ENCODE measurements at places on chromosomes 4 and X. TPM values are rescaled to one million over a fixed set of nuclear protein-coding genes. Genes with fewer than 3 reads are reported as not detected.

GRCh38 chr4:142379277-142380051 lies 466.6 kb downstream of the INPP4B start:
- H3K4me3 ChIP-seq, result no peak overlapping the region
- no peak overlapping the region for H3K27ac ChIP-seq
- DNase-seq, result no peak

DNA sequence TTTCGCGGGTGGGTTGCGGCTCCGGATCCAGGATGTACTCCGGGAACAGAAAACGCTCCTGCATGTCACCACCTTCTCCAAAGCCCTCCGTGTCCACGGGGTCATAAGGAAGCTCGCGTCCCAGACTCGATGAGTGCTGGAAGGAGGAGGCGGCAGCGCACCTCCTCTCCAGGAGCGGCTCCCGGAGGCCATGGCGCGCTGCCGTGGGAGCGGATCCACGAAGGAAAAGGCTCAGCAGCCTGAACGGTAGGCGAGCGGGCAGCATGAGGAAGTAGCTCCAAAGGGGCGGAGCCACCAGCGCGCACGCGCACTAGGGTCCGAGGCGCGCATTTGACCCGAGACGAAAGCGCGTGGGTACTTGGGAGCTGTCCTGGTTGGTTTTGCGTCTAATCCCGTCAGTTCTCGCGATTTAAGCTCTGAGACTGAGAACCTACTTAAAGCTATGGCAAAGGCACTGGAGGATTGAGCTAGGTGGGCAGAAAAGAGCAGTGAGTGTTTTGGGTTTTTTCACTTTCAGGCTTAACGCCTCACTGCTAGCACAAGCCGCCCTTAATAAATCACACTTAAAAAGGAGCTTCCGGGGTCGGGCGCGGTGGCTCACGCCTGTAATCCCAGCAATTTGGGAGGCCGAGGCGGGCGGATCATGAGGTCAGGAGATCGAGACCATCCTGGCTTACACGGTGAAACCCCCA lies at the start of gene NOA1:
Gene NOA1 (minus strand): TSS at position 286 of the 692 bp plus-strand sequence. CDS start 21 bp downstream, at position 265.
- H3K36me3 ChIP-seq, result peaks cover 31% of the 10 kb centered on the region
- peak; percentile 99 for DNase-seq
- peak within 1 kb of the TSS; percentile 95 for H3K27ac ChIP-seq
- peaks cover 59% of the 10 kb centered on the region for H3K4me1 ChIP-seq
- no peaks in the 10 kb centered on the region for H3K27me3 ChIP-seq

- H3K27ac ChIP-seq, result no peak overlapping the region
- H3K36me3 ChIP-seq, result no peaks in the 10 kb centered on the region
- no peaks in the 10 kb centered on the region for H3K4me1 ChIP-seq
- H3K4me3 ChIP-seq, result no peak overlapping the region
- no peaks in the 10 kb centered on the region for H3K27me3 ChIP-seq
Measured at GRCh38 chrX:93741811-93742210, 67.8 kb downstream of the FAM133A start.

- no peak overlapping the region for H3K27ac ChIP-seq
- H3K4me1 ChIP-seq, result no peaks in the 10 kb centered on the region
- DNase-seq, result no peak
- H3K4me3 ChIP-seq, result no peak overlapping the region
- no peaks in the 10 kb centered on the region for H3K27me3 ChIP-seq
Measured at GRCh38 chr4:86294883-86295282, 65.0 kb downstream of the MAPK10 start.

DNA sequence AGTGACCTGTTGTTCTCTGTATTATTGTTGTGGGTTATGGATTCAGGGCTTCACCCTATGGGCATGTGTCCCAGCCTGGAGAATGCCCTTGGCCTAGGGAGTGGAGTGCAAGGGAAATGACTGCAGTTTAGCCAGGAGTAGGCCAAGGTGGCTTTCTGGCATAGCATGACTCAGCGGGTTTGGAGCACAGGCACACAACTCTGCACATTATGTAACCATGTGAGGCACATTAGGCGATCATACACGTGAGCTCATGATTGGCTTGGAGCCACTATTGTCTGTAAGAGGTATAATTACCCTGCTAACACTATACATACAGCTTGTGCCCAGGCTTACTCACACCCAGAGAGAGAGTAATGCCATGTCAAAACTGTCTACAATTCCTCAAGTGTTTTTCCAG lies 35.1 kb upstream of the TACR3 start:
- no peaks in the 10 kb centered on the region for H3K36me3 ChIP-seq
- no peak overlapping the region for H3K27ac ChIP-seq
- no peaks in the 10 kb centered on the region for H3K4me1 ChIP-seq
- no peak for DNase-seq
- H3K27me3 ChIP-seq, result no peaks in the 10 kb centered on the region

- H3K27me3 ChIP-seq, result no peaks in the 10 kb centered on the region
- H3K4me3 ChIP-seq, result no peak overlapping the region
- H3K27ac ChIP-seq, result no peak overlapping the region
- no peaks in the 10 kb centered on the region for H3K36me3 ChIP-seq
Measured at GRCh38 chr4:23212558-23212957, 519.8 kb downstream of the GBA3 start.

DNA sequence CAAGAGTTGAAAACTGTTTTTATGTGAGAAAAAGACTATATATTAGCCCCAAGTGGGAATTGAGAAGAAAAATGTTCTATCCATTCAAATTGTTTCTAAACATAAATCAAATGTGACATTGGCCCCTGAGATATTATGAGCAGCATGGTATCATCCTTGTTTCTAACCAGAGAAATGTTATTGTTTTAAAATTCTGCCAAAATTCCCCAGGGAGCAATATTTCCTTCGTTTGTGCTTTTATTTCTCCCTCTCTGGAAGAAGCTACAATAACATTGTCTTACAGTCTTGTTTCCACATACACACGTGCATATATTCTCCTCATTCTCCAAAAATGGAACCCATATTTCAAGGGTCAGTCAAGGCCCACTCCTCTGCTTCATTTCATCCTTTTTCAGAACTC lies 46.7 kb downstream of the MAGEB17 start:
- no peak for DNase-seq
- H3K4me3 ChIP-seq, result no peak overlapping the region
- no peak overlapping the region for H3K27ac ChIP-seq

- DNase-seq, result no peak
- no peaks in the 10 kb centered on the region for H3K27me3 ChIP-seq
- H3K4me3 ChIP-seq, result no peak overlapping the region
- no peaks in the 10 kb centered on the region for H3K36me3 ChIP-seq
- H3K27ac ChIP-seq, result no peak overlapping the region
- peaks cover 5% of the 10 kb centered on the region for H3K4me1 ChIP-seq
Measured at GRCh38 chr4:125642645-125643044, 327.9 kb downstream of the FAT4 start.

PASD1 gene
- not detected for total RNA-seq

NUP54 gene
- total RNA-seq, result 41.6 TPM

FATE1 gene
- total RNA-seq, result not detected

FAAH2 gene
- 5.8 TPM for total RNA-seq

PIR gene
- 17.0 TPM for total RNA-seq

All from spleen (tissue), 13 donors.